ENCODE measurements at places on chromosomes 4 and X.

DNA sequence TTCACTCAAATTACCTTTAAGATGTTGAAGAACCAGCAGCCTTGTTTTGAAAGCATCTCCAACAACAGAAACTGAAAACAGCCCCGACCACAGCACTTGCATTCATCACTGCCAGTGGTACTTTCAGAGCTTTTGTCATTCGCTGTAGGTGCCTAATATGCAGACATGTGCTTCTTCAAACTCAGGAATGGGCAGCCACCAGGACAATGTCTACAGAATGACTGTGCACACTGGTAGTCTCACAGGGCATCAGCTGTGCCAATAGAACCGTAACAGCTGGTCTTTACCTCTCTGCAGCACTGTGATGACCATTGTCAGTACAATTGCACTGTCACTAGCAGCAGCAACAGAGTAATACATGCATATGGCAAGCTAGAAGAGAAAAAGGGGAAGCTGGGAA is 1149.7 kb downstream of the STPG2 start:
- DNase-seq, result no peak

DNA sequence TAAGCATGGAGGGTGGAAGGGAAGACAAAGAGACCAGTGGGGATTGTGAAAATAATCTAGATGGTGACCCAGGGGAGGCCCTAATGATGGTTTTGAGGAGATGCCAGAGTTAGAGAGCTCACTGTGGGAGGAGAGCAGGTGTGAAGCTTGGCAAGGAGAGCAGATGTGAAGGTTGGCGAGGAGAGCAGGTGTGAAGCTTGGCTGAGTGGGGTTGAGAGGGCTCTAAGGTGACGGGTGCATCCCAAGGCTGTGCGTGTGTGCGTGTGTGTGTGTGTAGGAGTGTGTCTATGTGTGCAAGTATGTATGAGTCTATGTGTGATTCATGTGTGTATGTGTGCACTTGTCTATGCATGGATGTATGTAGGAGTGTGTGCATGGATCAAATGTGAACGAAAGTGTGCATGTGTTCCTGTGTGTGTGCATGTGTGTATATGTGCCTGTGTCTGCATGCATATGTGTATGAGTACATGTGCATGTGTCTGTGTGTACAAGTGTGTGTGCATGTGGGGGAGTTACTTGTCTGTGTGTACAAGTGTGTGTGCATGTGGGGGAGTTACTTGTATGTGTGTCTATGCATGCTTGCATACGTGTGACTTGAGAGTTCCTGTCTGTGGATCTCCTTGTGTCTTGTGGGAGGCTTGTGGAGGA is 72.0 kb downstream of the EVC start:
- no peak for DNase-seq

DNA sequence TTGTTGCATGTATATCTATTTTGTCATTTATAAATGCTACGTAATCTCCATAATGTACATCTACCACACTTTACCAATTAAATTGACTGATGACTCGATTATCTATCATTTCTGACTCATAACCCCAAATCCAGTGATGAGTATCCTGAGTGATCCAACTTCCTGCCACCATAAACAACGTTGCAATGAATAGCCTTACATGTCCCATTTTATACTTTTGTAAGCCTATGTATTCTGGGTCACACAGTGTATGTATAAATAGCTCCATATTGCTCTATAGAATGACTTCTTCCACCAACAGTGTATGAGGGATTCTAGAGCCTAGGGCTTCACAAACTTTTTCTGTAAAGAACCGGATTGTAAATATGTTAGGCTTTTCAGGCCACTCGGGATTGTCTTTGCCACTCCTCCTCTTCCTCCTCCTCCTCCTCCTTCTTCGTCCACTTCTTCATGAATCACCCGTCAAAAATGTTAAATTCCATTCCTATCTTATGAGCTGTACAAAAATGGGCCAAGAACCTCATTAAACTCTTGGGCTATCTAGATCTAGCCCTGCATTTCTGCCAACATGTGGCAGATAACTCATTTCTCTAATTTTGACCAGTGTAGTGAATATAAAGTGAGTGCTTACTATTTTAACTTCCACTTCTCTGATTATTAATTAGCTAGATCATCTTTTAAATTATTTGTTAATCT is 672.2 kb upstream of the AMOT start:
- DNase-seq, result no peak

DNA sequence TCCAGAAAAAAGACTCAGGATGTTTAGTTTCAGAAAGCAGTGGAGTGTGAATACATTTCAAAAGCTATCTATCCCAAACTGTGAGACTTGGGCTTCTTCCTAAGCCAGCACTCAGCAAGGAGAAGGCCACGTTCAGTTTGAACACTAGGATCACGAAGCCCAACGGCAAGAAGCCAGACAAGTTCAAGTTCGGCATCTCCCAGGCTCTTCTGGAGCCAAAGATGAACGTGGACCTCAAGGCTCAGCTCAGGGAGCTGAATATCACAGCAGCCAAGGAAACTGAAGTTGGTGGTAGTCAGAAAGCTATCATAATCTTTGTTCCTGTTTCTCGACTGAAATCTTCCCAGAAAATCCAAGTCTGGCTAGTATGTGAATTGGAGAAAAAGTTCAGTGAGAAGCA is 7.6 kb downstream of the PLAC1 start:
- no peak for DNase-seq

GRCh38 chr4:71992571-71993312 is 39.1 kb upstream of the NPFFR2 start:
- DNase-seq, result no peak

DNA sequence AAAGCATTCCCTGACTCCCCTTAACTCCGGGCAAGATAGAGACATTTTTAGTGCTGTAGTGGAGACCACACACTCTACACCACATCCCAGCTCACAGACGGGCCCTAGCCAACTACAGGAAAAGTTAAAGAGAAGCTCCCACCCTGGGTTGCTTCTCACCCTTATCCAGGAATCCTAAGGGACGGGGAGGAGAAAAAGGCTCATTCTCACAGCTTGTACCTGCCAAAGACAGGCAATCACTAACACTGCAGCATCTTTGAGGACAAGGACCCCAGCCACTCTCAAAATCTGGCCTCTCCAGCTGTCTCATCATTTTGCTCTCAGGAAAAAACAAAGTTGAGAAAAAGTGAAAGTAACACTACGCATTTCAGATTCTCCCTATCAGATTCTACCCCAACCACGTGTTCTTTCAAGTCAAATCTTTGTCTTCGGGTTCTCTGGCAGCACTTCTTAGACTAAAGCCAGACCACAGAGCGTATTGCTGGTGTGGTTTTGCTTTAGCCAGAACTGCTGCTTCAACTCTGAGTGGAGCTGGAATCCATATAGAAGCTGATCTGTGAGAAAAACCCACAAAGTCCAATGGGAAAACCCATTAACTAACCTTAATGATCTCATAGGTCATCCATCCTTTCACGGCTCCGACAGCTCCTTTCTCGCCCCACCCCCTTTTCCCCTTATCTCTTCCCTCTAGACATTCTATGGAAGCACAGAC is 605.9 kb upstream of the DIPK2B start:
- DNase-seq, result no peak

DNA sequence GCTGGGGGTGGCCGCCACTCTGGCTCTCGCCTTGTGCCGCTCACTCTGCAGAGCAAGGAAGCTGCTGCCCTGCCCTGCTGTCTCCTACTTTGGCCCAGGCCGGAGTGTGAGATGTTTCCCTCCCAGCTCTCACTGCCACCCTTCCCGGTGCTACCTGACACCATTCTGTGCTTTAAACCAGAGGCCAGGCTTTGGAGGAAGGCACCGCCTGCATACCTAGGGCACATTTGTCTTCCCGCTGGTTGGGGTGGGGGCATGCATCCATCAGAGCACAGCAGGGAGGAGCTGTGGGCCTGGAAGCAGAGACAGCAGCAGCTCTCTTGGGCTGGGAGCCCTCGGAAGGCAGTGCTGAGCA is 96.9 kb upstream of the PSAPL1 start:
- DNase-seq, result no peak

Data from cortex of kidney (tissue), 1 donor.